ENCODE measurements at places on chromosomes 6 and 20.

- DNase-seq: no peak
Measured at GRCh38 chr20:48066851-48067250, 281.6 kb upstream of the SULF2 start.

- DNase-seq: peak; percentile 38
Measured at GRCh38 chr6:63636518-63637021, 968 bp downstream of the PHF3 start.

DNA sequence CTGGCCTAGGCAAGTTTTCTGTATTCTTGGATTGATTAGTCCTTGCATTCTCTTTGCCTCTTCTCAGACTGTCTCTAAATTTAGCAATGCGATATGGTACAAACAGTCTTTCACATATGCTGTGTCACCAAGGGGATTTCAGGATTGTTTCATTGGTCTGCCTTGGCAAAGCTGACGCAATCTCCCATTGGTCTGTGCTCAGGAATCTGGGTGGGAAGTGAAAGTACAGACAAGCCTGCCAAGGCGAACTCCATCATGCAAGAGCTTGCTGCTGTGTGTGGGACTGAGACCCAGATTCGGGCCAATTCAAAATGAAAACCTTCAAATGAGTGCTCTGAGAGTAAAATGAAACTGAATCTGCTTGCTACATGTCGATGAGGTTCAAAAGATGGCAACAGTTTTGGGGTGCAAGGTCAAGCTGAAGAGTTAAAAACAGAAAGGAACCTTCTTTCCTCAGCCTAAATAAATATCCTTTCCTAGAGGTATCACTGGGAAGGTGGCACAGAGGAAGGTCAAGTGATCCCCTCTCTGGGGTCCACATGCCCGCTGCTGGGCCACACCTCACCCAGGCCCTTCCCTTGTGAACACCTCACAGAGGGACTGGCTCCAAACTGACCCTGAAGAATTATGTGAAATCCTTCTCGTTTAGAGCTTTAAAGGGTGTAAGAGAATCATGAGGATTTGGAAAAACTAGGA, 198.8 kb upstream of the PREP start:
- DNase-seq: no peak

GRCh38 chr6:162697872-162698403, 29.6 kb downstream of the PRKN start:
- no peak for DNase-seq

DNA sequence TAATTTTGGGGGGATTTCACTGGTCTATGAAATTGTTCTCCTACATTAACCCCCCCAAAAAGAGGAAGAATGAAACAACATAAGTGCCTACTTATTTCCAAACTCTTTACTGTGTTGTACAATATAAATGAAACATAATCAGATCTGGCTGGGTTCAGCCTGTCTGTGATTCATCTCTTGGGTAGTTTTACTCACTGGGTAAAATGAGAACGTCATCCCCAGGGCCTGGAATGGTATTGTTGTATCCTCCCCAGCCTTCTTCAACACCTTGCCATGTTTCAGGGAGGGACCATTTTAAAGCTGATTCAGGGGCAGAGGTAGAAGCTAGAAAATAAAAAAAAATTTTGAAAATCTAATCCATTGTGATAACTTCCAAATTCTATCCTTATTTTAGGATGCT, 256.7 kb downstream of the PKHD1 start:
- DNase-seq: no peak

- no peak for DNase-seq
Measured at GRCh38 chr6:71107911-71108420, 151.1 kb upstream of the B3GAT2 start.

DNA sequence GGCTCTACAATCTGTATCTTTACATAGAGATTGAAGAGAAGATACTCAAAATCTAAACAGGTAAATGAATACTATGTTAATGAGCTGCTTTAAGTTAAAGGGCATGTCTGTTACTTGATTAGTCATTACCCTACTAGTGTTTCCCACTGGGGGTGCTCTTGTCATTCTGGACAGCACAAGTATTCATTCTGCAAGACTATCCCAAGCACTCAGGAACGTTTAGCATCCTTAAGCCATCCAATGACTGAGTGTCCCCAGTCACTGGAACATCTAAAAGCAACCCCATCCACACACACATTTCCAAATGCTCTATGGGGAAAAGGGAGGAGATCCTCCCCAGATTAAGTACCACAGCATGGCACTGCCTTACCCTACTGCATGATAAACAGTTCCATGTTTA, 25.7 kb downstream of the EZR start:
- no peak for DNase-seq

DNA sequence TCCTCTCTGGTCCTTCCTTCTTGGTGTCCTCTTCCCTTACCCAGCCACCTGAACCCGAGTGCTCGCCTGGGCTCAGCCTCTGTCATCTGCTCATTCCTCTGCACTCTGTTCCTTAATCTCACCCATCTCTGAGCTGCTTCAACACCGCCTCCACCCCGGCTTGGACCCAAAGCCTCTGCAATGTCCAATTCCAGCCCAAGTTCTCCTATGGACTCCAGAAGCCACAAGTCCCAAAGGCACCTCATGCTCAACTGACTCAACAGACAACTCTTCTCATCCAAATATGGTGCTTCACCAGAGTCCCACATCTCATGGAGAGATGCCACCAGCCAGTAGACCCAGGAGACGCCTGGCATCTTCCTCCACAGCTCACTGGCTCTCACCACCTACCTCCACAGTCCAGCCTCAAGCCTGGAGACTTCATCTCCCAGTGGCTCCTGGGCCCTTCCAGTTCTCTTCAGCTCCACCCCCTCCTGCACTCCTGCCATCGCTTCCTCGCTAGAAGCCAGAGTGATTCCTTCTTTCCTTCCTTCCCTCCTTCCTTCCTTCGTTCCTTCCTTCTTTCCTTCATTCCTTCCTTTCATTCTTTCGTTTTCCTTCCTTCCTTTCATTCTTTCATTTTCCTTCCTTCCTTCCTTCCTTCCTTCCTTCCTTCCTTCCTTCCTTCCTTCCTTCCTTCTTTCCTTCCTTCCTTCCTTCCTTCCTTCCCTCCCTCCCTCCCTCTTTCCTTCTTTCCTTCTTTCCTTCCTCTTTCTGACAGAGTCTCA, 40.9 kb upstream of the NNAT start:
- DNase-seq: no peak

- DNase-seq: no peak
Measured at GRCh38 chr6:80020381-80021120, 16.1 kb downstream of the TTK start.

- DNase-seq: no peak
Measured at GRCh38 chr20:1154691-1155090, 30.1 kb downstream of the TMEM74B start.

GRCh38 chr20:40849456-40849855, 160.4 kb upstream of the MAFB start:
- no peak for DNase-seq

DNA sequence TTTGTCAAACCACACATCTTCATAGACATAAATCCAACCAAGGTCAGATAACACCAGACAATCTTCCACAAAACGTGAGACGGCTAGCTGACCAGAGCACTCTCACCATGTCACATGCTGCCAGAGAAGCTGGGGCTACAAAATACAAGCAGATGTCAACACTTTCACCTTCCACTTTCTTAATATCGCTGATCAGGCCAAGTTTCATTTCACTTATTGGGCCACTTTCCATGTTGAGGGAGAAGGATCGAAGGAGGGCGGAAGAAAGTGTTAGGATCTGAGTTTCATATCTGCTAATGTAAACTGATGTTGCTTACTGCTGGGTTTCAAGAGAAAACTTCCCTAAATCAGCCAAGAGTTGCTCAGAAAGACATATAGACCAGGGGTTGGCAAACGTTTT, 177.0 kb upstream of the PRDM1 start:
- no peak for DNase-seq

GRCh38 chr6:32933661-32934085, 7.2 kb downstream of the HLA-DMB start:
- DNase-seq: peak; percentile 85

- DNase-seq: no peak
Measured at GRCh38 chr6:168496139-168496996, 55.4 kb downstream of the SMOC2 start.

DNA sequence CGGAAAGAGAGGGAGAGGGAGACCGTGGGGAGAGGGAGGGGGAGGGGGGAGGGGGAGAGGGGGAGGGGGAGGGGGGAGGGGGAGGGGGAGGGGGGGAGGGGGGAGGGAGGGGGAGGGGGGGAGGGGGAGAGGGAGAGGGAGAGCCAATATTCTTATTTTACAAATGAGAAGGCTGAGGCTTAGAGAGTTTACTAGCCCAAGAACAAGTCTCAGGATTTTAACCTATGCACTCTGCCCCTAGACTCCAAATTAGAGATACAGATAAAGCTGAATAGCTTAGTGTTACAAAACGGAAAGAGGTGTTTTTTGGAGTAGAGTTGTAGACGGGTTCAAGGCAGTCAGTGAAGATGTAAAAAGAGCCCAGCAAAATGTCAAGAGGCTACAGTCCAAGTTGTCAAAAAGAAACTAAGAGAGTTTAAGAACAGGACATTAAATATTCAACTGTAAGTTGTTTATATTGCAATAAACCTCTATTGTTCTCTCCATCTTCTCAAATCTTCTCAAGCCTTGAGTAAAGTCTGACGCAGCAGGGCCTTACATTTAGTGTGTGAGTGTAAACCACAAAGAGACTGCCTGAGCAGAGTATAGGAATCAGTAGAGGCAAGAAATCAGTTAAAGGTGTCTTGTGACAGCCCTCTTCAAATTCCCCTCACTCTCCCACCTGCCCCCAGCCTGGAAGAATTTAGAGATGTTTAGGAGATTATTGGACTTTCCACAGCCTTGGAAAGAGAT, 34.9 kb upstream of the AKIRIN2 start:
- peak; percentile 36 for DNase-seq

DNA sequence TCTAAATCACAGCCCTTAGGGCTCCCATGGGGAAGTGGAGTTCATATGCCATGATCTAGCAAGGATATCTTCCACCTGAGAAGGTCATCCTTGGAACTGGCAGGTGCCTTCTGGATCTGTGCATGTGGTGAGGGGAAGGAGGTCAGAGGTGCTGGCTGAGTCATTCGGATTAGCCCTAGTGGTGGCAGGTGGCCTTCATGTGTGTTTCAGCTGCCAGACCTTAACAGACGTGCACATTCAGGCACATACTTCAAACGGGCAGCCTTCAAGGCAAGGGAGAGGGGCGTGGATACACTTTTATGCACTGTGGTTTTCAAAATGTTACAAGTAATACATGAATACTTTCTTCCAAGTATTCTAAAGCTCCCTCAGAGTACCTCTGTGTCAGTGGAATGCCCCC, 51.2 kb downstream of the BMP6 start:
- DNase-seq: no peak

GRCh38 chr20:17771206-17772004, 71.6 kb downstream of the BANF2 start:
- no peak for DNase-seq

DNA sequence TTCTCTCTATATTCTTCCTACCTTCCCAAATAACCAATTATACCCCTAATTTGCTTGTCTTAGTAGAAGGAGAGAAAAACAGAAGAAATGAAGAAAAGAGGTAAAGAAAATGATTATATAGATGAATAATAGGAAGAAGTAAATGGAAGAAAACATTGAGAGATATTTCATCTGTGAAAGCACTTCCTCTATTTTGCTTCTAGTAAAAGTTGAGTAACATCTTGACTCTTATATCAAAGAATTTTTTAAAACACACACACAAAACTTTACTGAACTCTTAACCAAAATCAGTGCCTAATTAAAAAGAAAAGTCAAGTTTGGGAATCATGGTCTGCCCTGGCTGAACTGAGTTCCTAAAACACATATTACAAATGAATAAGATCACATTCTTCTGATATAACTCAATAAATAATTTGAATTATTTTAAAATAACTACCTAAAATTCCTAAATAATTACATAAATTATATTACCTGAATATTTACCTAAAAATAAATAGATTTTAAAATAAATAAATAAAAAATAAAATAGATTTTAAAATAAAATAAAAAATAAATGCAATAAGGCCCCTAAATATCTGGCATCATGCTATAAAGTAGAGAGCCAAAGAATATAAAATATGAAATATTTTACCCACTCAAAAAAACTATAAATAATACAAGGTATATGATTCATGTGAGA, 8.8 kb downstream of the SLC17A2 start:
- DNase-seq: no peak

DNA sequence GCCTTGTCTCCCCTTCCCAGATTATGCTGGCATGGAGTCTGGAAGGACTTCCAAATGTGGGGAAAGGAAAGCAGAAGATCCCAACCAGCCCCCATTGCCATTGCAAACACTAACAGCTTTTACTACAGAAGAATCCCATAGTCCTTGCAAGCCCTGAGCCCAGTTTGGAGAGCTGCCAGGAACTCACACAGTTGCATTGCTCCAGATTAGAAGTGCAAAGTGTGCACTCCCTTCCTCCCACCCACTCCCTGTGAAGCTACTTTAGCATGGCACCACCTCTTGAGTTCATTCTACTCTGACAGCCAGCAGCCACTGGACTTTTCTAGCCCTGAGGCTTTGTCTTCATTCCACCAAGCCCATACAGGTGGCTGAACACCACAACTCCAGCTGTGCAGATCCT, 67.6 kb downstream of the SLC22A2 start:
- no peak for DNase-seq

- no peak for DNase-seq
Measured at GRCh38 chr20:4413314-4414049, 308.2 kb upstream of the PRND start.

DNA sequence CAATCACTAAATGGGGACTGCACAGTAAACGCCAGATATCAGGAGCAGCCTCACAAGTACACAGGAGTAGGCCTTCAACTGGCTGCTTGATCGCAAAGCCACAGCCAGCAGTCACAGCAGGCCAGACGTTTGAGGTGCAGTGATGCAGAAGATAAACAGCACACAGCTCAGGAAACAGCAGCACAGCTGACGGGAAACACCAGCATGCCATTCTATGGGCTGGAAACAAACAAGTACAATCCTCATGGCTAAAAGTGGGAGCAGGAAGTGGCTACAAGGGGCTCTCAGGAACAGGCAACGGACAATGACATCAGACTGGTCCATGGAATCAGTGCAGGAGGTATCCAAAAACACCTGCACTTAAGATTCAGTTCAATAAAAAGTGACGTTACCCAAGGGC, 111.0 kb downstream of the DTNBP1 start:
- DNase-seq: no peak

GRCh38 chr6:53162606-53163005, 14.0 kb upstream of the GCM1 start:
- DNase-seq: no peak

Measured in CD4-positive, alpha-beta T cell (primary cell).